ENCODE measurements at places on chromosomes 4 and X.
A peak's percentile ranks its signal among the peaks of the same experiment; 100 is the strongest.

DNA sequence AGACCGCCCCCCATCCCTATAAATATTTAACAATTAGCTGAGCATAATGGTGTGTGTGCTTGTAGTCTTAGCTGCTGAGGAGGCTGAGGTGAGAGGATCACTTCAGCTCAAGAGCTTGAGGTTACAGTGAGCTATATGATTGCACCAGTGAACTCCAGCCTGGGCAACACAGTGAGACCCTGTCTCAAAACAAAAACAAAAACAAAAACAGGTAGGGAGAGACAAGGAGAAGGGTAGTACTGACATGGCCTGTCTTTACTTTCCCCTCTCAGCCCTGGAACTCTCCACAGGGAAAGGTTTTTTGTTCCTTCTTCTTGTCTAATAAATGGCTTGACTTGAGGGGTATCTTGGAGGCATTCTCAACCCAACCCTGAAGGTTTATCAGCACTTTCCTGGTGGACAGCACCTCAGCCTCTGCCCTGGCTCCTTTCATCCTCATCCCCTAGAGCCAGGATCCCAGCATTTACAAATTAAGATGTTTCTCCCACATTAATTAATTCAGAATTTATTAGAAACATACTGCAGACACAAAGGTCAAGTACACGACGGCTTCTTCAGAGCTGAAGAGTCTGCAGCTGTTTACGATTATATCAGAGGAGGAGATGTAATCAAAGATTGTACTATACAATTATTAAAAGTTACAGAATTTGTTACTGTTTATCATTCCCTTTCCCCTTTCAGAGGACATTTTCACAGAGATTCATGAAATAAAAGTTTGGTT lies 131.8 kb downstream of the AFF1 start:
- no peak for DNase-seq

DNA sequence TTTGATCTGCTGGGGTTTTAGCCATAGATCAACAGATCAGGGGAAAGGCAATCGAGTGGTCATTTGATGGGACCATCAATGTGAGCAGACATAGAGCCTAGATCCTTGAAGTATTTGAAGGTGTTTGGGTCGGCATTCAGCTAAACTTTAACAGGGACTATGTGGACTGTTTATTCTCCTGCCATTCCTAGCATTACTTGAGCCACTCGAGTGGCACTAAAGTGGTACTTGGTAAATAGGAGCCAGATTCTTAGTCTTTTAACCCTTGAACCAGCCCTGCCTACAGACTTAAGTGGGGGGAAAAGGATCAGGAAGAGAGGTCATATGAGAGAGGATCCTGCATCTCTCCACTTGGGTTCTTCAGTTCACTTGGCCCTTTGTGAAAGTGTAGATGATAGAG lies 3.8 kb downstream of the MSN start:
- no peak for DNase-seq

DNA sequence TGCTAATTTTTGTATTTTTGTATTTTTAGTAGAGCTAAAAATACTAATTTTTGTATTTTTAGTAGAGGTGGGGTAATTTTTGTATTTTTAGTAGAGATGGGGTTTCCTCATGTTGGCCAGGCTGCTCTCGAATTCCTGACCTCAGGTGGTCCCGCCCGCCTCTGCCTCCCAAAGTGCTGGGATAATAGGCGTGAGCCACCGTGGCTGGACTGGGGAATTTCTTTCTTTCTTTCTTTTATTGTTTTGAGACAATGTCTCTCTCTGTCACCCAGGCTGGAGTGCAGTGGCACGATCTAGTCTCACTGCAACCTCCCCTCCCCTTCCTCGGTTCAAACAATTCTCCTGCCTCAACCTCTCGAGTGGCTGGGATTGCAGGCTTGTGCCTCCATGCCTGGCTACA lies 83.0 kb downstream of the FAM193A start:
- no peak for DNase-seq

DNA sequence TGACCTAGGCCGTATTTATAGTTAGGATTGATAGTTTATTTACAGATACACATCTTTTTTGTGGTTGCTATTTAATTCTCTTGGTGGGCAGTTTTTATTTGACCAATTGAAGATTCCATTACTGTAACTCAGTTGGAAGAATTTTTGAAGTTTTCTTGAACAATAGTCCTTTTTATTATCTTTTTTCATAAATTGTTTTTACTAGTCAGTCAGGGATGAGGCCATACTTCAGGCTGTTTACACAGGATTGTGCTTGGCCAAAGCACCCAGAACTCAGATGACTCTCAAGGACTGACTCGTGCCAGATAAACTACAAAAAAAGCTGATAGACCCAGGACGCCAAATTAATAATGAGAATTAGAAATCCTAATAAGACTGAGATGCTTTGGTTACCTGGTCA lies 7.0 kb downstream of the HERC3 start:
- peak; percentile 75 for DNase-seq

DNA sequence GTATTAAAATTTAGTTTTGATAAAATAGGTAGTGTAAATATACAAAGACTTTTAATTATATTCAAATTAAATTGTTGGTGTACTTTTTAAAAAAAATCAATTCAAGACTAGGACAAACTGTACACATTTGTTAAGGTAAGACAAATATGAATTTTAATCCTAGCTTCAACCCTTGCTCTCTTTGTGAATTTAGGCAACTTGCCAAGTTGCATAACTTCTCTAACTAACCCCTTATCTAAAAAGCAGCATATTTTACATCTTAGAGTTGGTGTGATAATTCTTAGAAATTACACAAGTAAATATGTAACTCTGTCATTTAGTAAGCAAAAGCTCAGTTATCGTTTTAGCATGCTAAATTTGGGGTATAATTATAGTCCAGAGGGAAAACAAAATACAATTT lies 78.1 kb upstream of the FSTL5 start:
- no peak for DNase-seq

Measured in fibroblast of the aortic adventitia (primary cell).